ENCODE measurements at places on chromosomes 5 and 9. TPM values are rescaled to one million over a fixed set of nuclear protein-coding genes. Genes with fewer than 3 reads are reported as not detected.

The CD72 gene
- total RNA-seq, result 0.32 TPM

The ETF1 gene
- 86.5 TPM for total RNA-seq

The PANK3 gene
- 31.9 TPM for total RNA-seq

The PTGR1 gene
- 90.4 TPM for total RNA-seq

The WNT8A gene
- total RNA-seq, result not detected

The EIF4E1B gene
- total RNA-seq, result not detected

The SPATA31D3 gene
- total RNA-seq, result not detected

The AFAP1L1 gene
- total RNA-seq, result 22.4 TPM

The TMEM232 gene
- total RNA-seq, result not detected

The SERF1A gene
- total RNA-seq, result 3.4 TPM

Measured in cardiac atrium fibroblast (primary cell).